ENCODE measurements at places on chromosomes 5 and 9.

- ATAC-seq = no peak
Observed at GRCh38 chr9:70170151-70170790, 88.5 kb upstream of the SMC5 start.

DNA sequence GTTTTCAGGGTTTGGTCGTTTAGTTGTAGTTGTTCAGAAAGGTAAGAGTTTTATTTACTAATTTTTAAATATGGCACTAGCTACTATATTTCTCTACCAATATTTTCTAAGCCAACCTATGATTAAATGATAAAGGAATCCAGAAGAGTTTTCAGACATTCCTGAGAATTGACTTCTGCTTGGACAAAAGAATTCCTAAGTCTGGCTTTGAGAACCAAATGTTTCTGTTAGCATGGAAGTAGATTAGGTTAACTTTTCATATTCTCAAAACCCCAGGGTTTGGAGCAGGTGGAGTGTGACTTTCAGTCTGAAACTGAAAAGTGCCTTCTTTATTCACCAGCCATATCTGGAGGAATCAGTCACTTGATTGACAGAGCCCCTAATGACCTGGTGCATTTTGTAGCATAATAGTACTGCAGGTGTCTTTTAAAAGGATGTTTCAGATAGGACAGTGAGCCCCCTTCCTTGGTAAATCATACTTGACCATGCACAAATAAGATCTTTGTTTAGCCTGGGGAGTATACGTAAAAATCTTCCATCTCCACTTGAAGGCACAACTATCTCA, 457.0 kb upstream of the ZNF462 start:
- no peak for ATAC-seq

- ATAC-seq = peak; percentile 3
Observed at GRCh38 chr9:19409401-19410194, 789 bp downstream of the ACER2 start.

- ATAC-seq = no peak
Observed at GRCh38 chr5:173946323-173946722, 42.6 kb upstream of the C5orf47 start.

DNA sequence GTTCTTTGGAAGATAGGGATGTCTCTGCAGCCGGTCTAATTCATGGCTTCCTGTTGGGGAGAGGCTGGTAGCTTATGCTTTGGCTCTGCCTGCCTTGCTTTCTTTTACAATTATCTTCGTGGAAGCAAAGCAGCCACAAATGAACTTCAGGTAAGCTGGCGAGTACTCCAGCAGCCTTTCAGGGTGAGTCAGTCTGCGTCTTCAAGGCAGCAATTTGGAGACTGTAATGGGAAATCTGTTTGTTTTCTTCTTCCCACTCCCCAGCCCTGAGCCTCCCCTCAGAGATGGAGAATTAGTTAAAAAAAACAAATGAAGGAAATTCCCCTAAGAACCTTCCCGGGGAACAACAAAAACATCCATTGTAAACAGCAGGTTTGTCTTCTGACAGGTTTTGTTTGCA, 100.1 kb downstream of the PSAT1 start:
- ATAC-seq = no peak

DNA sequence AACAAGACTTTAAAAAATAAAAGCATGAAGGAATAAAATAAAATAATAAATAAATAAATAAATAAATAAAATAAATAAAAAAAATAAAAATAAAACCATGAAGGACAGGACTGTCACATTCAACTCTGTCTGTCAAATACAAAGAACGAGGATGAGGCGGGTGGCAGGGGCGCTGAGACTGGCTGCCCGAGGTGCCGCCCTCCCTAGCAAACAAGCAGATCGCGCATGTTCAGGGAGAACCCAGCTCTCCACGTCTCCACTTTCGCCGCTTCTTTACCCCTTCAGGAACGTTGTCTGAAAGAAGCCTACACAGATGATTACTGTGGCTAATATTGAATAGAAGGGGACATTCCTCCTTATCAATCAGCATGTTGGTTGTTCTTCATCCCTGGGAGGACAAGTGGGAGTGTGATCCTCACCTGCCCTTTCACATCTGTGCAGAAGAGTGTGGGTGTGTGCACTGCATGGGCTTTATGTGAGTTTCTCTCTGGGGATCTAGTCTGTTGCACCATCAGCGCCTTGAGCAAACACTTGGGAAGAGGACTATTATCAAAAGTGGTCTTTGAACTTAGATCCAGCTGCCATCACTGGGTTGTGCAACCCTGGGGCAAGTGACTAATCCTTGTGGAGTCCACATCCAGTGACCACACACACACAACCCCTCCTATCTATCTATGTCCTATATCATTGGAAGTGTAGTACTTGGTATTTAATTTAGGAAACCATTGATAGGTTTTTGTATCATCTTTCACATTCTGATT, 399.2 kb downstream of the IRX2 start:
- no peak for ATAC-seq

GRCh38 chr5:121982146-121982892, 20.5 kb downstream of the SRFBP1 start:
- no peak for ATAC-seq

DNA sequence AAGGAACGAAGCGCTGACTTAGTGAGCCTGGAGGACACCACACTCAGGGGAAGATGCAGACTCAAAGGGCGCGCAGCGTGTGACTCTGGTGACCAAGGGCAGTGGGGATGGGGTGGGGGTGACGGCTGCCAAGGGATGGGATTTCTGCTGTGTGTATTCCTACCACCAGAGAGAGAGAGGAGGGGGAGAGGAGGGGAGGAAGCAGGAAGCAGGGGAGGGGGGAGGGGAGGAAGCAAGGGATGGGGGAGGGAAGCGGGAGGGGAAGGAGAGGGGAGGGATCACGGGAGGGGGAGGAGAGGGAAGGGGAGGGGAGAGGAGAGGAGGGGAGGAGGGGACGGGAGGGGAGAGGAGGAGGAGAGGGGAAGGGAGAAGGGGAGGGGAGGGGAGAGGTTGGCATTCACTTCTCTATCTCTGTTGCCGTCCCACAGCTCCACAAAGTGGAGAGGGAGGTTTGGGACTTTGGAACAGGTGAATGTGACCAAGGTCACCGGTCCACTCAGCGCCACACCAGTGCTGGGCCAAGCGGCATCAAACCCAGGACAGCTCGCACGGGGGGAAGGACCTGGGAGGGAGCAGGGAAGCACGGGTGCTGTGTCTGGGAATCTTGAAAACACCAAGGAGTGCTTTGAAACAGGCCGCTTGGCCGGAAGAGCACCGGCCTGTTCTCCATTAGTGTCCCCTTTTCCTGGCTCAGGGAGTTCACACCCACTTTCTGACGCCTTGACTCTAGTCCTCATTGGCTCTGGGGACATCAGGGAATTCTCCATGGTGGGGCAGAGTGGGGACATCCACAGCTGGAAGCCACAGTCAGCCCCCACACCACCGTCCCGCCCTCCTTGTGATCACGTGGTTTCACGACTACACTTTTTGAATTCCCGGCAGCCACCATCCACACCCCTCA, 77.4 kb downstream of the VAV2 start:
- no peak for ATAC-seq

GRCh38 chr9:135524130-135524861, 3.1 kb downstream of the LCN1 start:
- no peak for ATAC-seq

- ATAC-seq = no peak
Observed at GRCh38 chr5:145495741-145496140, 339.4 kb downstream of the PRELID2 start.

DNA sequence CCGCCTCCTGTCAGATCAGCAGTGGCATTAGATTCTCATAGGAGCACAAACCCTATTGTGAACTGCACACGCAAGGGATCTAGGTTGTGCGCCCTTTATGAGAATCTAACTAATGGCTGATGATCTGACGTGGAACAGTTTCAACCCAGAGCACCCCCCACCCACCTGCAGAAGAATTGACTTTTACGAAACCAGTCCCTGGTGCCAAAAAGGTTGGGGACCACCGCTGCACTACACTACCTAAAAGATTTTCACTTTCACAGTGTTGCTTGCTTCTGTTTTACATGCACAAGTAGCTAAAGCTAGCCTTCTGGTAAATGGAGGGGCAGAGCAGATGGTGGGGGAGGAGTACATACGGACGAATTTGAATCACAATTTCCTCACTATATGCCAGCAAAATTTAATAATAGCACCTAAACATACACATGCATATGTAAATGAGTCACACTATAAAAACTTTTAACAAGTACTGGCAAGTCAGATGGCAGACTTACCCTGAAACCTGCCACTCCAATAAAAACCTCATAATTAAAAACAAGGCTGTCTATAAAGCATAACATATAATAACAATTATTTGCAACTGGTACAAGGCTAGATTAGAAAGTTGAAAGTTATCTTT, 24.0 kb upstream of the CDKN2B start:
- ATAC-seq = no peak

- ATAC-seq = no peak
Observed at GRCh38 chr5:29367176-29367833, 1826.2 kb upstream of the CDH6 start.

- peak; percentile 94 for ATAC-seq
Observed at GRCh38 chr5:108727651-108728565, 19.8 kb upstream of the FER start.

DNA sequence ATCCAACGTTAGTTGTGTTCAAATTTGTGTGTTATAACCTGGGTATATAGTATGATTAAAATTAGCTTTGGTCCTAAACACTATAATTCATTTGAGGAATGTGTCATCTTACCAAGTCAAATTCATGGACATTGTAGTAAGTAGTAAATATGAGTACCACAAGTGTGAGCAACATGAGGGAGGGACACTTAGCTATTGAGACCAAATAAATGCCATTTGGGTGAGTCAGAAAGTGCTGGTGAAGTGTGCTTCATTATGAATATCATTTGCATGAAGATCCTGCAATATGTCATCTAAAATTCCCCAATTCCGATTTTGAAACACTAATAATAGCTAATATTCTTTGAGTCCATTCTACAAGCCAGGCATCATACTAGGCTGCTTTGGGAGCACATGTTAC, 336.7 kb upstream of the KIF2A start:
- no peak for ATAC-seq

DNA sequence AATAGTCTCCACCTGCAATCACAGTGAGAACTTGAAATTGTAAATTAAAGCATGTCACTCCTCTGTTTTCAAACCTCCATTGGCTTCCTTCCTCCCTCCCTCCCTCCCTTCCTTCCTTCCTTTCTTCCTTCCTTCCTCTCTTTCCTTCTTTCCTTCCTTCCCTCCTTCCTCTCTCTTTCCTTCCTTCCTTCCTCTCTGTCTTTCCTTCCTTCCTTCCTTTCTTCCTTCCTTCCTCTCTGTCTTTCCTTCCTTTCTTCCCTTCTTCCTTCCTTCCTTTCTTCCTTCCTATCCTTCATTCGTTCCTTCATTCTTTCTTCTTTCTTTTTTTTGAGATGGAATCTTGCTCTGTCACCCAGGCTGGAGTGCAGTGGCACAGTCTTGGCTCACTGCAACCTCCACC, 595.0 kb upstream of the ZNF608 start:
- no peak for ATAC-seq

- no peak for ATAC-seq
Observed at GRCh38 chr9:91948597-91949391, 1.2 kb downstream of the ROR2 start.

DNA sequence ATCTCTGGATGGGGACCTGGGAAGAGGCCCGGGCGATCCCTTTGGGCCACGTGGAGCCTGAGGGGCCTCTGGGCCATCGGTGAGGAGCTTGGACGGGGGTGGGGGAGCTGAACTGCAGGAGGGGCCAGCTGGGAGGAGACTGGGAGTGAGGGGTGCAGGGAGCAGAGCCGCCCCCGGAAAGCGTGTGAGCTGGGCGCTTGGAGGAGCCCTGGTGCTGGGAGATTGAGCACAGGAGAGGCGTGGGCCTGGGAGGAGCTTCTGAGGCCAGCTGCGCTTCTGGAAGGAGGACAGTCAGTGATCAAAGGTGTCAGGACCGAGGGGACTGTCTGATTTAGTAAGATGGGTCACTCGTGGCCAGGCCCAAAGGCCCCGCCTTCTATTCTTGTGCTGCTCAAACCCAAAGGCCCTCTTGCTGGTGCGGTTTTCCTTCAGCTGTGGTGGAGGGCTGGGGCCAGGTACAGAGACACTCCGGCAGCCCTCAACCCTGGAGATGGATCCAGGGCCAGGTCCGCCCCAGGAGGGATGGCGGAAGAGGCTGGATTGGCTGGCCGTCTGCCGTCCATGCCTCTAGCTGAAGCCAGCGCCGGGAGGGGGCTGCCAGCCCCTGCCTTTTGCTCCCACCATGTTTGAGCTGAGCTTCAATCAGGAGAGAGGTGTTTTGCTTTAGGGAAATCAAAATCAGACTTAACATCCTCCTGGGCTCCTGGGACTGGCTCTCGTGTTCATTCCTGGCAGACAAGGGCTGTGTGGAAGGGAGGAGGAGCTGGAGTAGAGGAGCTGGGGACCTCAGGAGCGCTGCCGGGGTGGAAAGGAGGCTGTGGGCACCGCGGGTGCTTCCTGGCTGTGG, 21.6 kb downstream of the NCS1 start:
- ATAC-seq = no peak

DNA sequence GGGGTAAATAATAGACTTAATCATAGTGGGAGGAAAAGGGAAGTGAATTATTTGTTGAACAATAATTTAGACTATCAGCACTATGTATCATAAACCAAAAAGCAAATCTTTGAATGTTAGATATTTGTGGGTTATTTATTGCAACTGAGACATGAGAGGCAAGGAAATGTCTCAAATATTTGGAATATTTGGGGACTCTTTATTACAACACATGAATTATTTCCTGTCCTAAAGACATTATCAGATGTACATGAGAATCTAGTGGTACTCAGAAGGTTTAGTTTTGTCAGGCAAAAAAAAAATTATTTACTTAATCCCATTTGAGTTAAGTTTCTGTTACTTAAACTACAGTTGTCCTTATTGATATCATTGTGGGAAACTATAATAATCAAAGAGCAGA, 91.1 kb downstream of the TLR4 start:
- no peak for ATAC-seq

- peak; percentile 49 for ATAC-seq
Observed at GRCh38 chr9:22206833-22207232, 197.7 kb upstream of the CDKN2B start.

DNA sequence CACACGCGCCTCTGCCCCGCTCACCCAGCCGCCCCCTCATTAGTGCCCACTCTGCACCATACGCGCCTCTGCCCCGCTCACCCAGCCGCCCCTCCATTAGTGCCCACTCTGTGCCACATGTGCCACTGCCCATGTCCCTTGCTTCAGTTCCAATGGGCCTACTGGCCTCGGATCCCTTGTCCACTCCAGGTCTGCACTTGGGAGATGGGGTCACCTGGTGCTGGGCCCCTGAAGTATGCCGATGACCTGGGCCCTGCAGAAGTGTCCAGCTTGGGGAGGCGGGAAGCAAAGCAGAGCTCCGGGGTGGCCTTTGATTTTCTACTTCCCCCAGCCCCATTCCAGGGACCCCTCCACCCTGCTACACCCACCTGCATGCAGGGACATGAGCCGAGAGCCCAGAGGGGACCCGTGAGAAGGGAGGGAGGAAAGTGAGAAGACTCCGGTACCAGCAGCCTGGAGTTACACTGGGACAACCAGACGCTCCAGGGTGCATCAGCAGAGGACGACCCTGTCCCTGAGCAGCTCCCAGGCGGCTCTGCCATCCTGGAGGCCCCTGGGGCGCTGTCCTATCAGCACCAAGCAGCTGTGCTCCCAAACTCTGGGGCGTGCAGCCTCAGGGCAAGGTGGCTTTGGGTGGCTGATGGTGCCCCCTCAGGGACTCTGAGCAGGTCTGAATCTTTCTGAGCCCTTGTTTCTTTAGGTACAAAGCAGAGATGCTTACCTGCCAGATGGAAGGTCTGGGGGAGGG, 140.8 kb downstream of the RXRA start:
- ATAC-seq = no peak

- no peak for ATAC-seq
Observed at GRCh38 chr5:395921-396530, 47.0 kb upstream of the EXOC3 start.

GRCh38 chr9:123763910-123764588, 165.9 kb downstream of the DENND1A start:
- ATAC-seq = no peak

Measured in stimulated activated memory B cell treated with anti-CD40 and anti-IgM and Interleukin-4, amounts not matched to agents 10 μg/mL and 1 μg/mL and 100 μg/mL, for 72 hours (primary cell).